NCI-H187 treated with DMSO at 0.1 percent for 48 hours (cell line): ENCODE measurements at places on chromosomes 1 and 21.
A peak's percentile ranks its signal among the peaks of the same experiment; 100 is the strongest.

GRCh38 chr1:53763461-53763860 is 24.5 kb upstream of the GLIS1 start:
- DNase-seq: no peak

- DNase-seq: no peak
These were observed 207.1 kb downstream of the RYR2 start for GRCh38 chr1:237249120-237249519.

- DNase-seq: no peak
These were observed 19.5 kb downstream of the JAM2 start for GRCh38 chr21:25658427-25659035.

DNA sequence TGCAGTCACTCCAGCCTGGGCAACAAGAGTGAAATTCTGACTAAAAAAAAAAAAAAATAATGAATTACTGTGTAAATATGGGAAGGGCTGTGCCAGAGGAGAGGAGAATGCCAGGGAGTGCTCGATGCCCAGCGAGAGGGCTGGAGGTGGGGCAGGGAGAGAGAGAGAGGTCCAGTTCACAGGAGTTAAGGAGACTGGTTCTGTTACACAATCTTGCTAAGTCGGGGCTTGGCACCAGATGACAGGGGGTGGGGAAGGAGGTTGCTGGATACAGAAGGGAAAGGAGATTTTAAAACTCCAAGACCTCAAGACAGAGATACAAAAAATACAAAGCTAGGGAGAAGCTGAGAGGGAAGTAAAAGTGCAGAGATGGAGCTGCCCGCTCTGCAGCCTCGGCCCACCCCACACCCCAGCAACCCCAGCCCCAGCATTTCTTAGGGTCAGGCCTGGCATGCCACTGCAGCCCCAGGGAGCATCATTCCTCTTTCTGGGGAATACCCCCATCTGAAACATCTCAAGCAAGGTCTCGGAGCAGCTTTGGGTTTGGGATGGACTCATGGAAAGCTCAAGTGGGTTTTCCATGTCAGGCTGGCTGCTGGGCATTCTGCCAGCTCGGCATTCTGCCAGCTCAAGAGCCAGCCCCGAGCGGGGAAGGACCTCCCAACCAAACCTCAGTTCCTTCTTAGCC is 991 bp downstream of the SELENBP1 start:
- DNase-seq: peak; percentile 70
